ENCODE measurements at places on chromosomes 4 and X.
A peak's percentile ranks its signal among the peaks of the same experiment; 100 is the strongest.

- no peak for DNase-seq
Observed at GRCh38 chr4:151703401-151703800, 57.4 kb downstream of the GATB start.

- peak; percentile 97 for DNase-seq
Observed at GRCh38 chrX:131704136-131704695, 160.3 kb downstream of the OR13H1 start.

DNA sequence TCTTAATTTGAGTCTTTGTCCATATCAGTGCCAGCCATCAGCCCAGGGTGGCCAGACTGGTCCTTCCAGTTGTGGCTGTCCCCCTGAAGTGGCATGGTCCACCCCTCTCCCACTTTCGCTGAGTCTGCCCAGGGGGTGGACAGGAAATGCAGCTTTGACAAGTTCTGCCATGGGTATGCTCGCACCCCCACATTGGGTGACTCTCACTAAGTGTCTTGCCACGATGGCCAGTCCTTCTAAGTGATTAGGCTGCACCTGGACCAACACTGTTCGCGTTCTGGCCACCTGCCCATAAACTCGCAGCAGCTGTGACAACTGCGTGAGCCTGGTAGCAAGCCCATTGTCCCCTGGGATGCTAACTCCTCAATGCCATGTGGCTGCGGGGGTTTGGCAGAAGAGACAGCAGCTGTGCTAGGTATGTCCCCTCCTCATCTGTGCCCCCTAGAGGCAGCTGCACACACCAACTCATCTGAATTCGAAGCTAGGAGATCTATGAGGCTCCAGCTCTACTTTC is 10.0 kb upstream of the LNX1 start:
- DNase-seq: peak; percentile 82

- DNase-seq: no peak
Observed at GRCh38 chr4:6568689-6569332, 6.2 kb upstream of the MAN2B2 start.

- DNase-seq: no peak
Observed at GRCh38 chr4:10688846-10689245, 4.3 kb upstream of the CLNK start.

GRCh38 chr4:15034071-15034764 is 31.9 kb downstream of the CPEB2 start:
- no peak for DNase-seq

DNA sequence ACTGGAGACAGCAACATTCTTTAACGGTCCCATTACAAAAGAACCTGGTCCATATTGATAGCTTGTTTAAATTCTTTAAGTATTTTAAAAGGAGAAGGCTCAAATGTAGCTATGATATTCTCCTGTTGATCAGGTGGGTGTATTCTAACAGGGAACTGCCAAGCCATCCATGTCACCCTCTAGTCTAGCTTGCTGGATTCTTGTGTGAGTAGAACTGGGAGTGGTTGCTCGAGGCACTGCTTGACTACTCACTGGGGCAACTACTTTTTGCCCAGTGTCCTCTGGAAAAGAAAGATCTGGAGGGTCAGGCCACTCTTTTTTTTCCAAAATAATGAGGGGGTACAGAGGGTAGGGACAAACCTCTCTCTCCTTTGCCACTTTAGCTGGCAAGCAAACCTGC is 155.1 kb downstream of the ZNF518B start:
- DNase-seq: no peak

- no peak for DNase-seq
Observed at GRCh38 chr4:102616636-102617035, 115.5 kb downstream of the NFKB1 start.

DNA sequence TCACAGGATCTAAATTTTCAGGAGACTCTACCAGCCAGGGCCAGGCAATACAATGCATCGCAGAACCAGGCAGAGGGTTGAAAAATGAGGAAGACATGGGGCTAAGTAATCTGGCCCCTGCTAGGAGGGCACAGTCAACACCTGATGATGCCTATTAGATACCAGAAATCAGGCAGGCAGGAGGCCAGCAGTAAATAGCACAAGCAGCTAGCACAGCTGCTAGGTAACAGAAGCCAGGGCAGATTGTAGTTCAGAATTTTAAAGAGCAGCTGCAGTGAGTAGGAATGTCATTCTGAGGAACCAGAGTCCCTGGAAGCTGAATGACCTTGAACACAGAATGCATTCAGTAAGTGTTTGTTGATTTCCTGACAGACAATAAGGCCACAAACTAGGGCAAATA is 38.8 kb upstream of the TRPC5OS start:
- no peak for DNase-seq

DNA sequence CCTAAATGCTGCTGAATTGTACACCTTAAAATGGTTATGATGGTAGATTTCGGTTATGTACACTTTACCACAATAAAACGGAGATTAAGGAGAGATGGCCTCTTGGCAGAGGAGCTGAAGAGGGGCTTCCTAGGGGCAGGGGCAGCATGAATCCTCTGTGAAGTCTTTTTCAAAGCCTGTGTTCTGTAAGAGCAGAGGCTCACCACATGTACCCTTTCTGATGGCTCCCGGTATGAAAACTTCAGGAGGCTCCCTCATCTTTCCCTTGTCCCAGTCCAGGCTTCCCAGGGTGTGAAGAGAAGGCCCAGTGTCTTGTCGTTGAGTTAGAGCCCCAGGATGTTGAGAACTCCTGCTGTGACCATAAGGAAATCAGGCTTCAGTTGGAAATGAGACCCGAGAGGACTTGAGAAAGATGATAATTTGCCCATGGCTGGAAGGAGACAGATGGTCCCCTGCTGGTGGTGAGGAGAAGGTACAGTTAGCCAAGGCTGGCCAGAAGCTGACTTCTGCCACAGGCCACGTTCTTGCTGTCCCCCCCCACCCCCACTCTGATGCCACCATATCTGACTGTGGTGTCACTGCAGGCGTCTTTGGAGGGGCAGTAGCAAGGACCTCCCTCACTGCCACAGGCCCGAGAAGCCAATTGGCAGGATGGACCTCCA is 31.8 kb upstream of the MTM1 start:
- peak; percentile 72 for DNase-seq

- no peak for DNase-seq
Observed at GRCh38 chrX:136768469-136769084, 12.2 kb downstream of the ARHGEF6 start.

DNA sequence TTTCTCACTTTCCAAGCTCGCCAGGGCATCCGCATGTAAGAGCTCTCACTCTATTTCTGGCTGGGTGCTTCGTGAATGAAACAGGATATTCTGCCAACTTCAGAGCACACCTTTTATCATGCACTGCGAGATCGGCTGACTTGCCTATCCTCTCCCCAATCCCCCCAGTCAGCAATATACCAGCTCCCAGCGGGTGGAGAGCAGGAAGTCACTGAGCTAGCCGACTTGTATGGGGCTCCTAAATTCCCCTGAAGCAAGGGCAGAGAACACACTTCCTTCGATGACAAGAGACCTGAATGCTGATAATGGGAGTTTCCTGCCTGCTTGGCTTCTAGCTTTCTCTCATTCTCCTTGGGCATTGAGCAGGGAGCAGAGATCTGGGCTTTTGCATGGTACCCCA is 33.8 kb upstream of the MAMLD1 start:
- DNase-seq: no peak

- DNase-seq: no peak
Observed at GRCh38 chr4:76787898-76788297, 110.0 kb downstream of the SOWAHB start.

DNA sequence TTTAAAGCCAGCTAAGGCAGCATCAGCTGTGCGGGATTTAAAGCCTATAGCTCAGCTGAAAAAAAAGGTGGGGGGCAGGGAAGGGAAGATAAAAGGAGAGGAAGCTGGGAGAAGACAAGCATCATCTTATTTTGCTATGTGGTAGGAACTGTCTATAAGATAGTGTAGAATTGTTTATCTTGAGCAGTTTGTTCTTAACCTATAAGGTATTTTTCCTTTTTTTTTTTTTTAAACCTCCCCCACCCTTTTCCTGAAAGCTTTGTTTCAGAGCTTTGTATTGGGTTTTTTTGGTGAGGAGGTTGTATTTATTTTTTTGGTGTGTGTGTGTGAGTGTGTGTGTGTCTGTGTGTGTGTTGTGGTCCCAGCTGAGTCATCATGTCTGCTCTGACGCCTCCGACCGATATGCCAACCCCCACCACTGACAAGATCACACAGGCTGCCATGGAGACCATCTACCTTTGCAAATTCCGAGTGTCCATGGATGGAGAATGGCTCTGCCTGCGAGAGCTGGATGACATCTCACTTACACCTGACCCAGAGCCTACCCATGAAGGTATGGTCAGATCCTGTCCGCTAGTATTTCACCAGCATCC is 531 bp downstream of the RUFY3 start:
- DNase-seq: no peak

DNA sequence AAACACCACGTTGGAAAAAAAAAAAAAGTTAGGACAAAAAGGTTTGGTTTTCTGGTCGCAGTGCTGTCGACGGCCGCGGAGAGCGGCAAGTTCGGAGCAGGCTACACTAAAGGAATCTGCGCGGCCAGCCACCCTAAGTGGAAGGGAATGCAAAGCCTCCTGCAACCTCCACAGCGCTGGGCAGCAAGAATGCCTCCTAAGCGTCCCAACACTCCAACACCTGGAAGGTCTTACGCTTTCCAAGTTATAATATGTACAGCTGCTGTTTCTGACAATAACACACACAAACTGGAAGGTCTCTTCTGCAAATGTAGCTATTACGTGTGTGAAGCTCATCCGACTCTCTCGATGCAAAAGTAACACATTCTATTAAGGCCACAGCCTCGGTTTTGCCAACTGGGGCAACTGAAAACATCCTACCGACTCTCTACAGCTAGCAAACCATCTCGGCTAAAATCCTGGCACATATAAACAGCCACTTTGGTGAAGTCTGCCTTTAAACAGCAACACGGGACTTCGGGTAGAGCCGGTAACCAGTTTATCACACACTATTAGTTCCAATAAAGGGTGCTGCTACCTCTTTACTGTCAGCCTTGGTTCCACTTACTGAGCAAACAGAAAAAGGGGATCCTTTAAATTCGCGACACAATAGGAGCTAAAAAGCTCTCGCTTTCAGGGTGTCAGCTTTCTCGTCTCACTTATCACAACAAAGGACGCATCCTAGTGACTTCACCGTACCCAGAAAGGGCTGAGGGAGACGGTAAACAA is 895 bp downstream of the SMIM14 start:
- peak; percentile 78 for DNase-seq

DNA sequence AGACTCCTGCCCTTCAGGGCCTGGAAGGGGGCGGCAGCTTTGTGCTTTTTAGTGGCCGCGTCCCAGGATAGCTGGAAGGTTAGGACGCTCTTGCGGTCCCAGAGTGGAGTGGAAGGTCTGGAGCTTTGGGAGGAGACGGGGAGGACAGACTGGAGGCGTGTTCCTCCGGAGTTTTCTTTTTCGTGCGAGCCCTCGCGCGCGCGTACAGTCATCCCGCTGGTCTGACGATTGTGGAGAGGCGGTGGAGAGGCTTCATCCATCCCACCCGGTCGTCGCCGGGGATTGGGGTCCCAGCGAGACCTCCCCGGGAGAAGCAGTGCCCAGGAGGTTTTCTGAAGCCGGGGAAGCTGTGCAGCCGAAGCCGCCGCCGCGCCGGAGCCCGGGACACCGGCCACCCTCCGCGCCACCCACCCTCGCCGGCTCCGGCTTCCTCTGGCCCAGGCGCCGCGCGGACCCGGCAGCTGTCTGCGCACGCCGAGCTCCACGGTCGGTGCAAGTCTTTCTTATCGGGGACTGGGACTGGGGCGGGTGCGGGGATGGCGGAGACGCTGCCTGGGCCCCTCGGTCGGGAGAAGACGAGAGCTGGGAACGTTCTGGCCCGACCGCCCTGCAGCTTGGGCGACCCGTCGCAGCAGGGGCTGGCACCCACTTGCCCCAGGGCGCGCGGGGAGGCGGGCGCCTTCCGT is at the start of gene EDNRA:
EDNRA (plus strand) TSS at position 207 of the 686 bp plus-strand sequence. CDS start 4,585 bp downstream, outside the sequence.
- no peak for DNase-seq

- no peak for DNase-seq
Observed at GRCh38 chrX:131801911-131802310, 221.2 kb upstream of the STK26 start.
